Mesenchymal stem cell (in vitro differentiated cells and primary cell): ENCODE measurements at places on chromosomes 4 and X.

- DNase-seq = peak; percentile 76
Observed at GRCh38 chr4:83552924-83553323, 17.0 kb downstream of the GPAT3 start.

DNA sequence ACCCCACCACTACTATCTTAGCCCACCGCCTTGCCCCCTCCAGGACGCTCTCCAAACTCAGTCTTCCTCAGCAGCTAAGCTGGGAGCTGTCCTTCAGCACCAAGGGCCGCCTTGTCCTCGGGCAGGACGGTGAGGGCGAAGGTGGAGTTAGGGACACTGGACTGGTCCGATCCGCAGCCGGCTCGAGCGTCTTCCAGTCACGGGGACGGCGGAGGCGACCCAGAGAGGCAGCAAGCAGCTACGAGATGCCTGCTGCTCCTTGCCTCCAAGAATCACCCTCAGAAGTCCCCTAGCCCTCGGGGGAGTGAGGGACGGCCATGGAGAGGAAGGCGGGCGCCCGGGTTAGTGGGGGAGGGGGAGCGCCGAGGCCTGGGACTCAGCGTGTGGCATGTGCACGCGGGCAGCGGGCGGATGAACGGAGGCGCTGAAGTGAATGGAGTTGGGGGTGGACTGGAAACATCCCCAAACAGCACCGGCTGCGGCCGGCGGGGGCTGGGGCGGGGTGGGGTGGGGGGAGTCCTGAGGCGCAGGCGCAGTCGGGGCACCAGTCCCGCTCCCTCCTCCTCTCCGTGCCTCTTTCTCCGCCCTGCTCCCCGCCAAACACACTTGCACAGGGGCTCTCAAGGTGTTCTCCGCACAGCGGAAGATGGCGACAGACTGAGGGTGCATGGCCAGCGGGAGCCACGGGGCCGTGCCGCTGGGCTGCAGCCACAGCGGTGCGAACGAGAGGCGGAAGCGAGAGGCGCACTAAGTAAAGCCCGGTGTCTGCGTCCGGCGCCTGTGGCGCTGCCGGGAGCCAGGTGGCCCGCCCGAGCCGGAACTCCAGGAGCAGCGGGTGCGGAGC is at the start of gene NALF2:
TSS of gene NALF2 (plus strand) at position 545 of the 844 bp plus-strand sequence. CDS start 957 bp downstream, outside the sequence.
- peak; percentile 35 for DNase-seq

DNA sequence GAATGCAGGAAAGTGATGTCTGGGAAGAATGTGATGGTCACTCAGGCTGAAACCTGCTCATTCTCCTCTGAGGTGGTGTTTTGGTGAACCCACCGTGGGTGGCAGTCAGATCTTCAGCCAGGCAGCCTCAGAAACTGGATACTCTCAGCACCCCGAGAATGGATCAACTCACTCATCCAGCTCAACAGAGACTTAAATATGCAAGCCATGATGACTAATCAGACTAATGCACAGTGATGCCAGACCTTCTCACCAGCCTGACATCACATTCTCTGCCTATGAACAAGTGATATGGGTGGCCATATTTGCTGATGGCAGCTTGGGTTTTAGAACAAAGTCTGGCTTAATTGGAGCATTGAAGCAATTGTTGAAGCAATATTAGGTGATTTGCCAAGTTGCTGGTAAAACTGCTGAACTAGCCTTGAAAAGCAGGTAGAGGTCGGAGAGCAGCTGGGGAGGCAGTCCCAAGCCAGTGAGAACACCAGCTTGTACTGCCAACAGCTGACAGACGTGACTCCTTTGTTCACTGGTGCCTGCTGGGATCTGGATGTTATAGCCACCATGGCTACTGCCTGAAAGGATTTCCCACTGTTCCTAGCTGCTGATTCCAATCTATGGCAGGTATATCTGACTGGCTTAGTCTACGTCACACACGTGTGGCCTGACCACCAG is 608.1 kb downstream of the MID1IP1 start:
- DNase-seq = no peak

- no peak for DNase-seq
Observed at GRCh38 chrX:24702362-24703184, 8.9 kb downstream of the POLA1 start.

DNA sequence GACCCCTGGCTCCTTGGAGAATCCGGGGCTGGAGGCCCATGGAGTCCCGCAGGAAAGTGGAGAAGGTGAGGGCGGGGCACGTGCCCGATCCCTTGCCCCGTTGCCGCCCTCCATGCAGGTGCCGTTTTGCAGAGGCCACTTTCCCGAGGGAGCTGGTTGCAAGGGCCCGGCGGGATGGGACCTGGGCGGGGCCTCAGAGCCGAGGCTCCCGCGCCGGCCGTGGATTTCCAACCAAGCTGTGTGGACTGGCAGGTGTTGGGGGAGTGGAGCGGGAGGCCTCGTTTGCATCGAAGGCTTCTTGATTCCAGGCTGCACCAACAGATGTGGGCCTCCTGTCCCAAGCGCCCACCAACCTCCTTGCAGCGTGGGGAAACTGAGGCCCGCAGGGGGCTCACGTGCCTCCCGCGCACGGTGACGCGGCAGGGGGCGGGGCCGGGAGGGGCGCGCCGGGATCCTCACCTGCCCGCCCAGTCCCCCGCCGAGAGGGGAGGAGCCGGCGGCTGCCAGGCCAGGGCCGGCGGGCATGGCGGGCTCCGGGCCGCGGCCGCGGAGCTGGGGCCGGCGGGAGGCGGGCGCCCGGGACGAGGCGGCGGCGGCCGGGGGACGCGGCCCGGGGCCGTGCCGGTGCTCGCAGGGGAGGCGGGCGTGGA is 24.9 kb downstream of the SH3BP2 start:
- no peak for DNase-seq

DNA sequence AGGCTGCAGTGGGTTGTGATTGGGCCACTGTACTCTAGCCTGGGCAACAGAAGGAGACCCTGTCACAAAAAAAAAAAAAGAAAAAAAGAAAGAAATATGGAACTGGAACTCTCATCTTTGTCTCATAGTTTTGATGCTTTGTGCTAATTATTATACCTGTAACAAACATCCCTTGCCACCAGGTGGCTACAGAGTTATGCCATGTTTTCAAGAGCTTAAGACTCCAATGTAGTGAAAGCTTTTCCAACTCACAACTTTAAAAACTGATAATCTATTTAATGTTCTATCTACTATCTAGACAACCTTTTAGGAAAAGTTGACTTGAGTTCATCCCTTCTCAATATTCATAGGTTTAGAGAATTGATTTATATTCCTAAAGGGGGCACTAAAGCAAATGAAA is 42.4 kb downstream of the HTR2C start:
- peak; percentile 3 for DNase-seq

DNA sequence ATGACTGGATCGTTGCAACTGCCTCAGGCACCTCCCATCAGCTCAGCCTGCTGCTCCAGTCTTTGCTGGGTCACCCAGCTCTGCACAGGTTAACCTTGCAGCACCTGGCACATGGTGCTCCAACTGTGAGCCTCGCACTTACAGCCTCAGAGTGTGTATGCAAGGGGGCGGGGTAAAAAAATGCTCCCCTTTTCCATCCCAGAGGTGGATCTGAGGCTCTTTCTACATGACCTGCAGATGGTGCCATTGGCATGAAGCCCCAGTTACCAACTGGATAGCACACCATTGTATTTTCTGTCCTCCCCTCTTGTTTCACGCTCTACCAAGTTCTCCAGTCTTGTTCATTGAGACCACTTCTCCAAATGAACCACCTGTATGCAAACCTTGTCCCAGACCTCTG is 46.2 kb upstream of the TRPC3 start:
- DNase-seq = no peak

- no peak for DNase-seq
Observed at GRCh38 chr4:37367901-37368300, 123.4 kb downstream of the NWD2 start.

DNA sequence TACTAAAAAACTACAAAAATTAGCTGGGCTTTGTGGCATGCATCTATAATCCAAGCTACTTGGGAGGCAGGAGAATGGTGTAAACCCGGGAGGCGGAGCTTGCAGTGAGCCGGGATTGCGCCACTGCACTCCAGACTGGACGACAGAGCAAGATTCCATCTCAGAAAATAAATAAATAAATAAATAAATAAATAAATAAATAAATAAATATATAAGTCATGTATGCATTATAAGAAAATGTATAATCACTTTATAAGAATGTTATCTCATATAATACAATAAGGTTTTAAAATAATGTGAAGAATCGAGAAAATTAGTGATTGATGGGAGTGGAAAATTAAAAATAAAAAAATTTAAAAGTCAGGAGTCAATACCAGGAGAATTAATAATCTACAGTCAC is 127.5 kb downstream of the GALNTL6 start:
- no peak for DNase-seq

- DNase-seq = no peak
Observed at GRCh38 chrX:109696146-109696740, 36.8 kb downstream of the ACSL4 start.
